Stimulated activated CD4-positive, alpha-beta T cell treated with anti-CD3 and anti-CD28 coated beads, Interleukin-1b, Interleukin-23, amount 100 ng/mL, for 48 hours (primary cell): ENCODE measurements at places on chromosomes 11 and 22.

- DNase-seq = no peak
Observed at GRCh38 chr11:27107548-27107947, 66.9 kb downstream of the BBOX1 start.

- no peak for DNase-seq
Observed at GRCh38 chr11:12285811-12286222, 91.6 kb upstream of the PARVA start.

- DNase-seq = no peak
Observed at GRCh38 chr22:35446365-35446764, 46.4 kb downstream of the MCM5 start.

DNA sequence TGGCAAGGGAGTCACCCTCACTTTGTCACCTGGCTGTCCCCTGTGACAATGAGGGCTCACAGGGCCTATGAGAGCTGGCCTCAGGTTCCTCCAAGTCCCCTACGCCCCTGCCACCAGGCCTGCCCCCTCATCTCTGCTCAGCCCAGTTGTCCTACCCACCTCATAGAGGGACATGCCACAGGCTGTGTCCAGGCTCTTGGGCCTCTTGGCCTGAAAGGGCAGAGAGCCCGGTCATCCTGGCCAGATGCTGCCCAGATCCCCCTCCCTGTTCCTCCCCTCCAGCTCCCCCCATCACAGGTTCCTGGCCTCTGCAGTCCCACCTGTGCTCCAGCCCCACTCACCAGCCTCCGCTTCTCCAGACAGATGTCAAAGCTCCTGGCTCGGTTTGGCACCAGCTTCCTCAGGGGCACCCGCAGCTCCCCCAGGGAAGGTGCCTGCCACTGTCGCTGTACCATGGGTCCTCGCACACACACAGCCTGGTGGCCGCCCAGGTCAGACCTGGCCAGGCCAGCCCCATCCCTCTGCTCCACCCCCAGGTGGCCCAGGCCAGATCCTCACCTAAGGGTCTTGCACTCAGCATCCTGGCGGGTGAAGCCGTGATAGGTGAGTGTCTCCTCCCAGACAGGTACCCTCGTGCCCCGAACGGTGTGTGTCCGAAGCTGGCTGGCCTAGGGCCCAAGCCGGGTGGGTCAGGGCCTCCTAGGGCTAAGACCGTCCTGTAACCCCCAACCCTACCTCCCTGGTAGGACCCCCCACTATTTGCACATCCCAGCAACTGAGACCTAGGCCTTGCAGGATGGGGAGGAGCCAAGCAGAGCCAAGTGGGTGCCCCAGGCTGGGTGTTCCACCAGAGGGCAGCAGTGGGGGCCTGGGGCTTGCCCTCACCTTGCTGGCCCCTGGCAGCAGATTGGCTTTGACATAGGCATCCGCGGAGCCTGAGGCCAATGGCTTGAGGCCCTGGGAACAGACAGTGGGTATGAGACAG is 8.3 kb downstream of the NDUFV1 start:
- DNase-seq = peak; percentile 72

- no peak for DNase-seq
Observed at GRCh38 chr11:117823946-117824420, 561 bp downstream of the FXYD2 start.

GRCh38 chr11:128488471-128488870 is 98.9 kb downstream of the ETS1 start:
- DNase-seq = no peak

DNA sequence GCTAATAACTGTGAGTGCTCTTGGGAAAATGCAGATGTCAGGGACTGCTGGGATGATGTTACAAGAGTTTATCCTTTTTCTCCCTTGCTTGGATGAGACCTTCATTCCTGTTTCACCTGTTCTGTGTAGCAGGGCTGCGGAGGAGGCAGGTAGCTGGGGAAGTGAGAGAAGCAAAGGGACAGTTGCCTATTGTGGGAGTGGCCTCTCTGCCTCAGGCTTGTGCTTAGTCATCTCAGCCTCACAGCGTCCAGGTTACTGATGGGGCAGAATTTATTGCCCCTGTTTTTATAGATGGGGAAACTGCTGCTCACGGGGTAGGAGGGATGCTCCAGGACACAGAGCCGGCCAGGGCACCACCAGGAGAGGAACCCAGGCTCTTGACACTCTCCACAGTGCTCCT is 1.7 kb downstream of the STX3 start:
- no peak for DNase-seq

DNA sequence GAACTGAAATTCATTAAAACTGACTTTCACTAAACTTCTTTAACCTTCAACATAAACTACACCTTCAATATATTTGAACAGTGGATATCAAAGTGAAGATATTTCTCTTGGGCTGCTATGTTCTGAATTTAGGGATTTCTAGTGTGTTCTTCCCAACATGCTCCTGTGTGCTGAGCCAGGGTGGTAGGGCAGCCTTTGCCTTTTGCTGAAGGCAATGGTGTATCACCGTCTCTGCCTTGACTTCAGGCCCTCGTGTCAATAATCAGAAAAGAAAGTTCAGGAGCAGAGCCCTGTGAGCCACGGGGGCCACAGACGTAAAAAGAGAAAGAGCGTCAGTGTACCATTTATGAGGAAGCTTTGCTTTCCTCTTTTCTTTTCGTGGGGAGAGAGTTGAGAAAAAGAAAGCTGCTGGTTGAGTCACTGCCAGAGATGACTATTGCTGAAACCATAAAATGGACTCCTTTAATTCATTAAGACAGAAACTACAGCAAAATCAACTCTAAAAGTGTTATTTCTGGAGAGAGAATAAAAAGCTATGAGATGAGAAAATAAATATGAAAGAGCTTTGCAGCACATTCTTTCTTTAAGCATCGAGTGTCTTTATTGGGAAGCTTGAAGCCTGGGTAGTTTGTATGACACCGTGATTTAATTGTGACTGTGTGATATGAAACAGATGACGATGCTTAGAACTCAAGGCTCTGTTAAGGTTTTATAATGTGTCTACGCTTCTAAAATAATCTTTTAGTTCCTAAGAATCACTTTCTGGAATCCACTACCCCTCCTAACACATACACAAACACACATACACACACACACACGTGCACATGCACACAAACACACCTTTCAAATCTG is 271.8 kb upstream of the MTNR1B start:
- no peak for DNase-seq

DNA sequence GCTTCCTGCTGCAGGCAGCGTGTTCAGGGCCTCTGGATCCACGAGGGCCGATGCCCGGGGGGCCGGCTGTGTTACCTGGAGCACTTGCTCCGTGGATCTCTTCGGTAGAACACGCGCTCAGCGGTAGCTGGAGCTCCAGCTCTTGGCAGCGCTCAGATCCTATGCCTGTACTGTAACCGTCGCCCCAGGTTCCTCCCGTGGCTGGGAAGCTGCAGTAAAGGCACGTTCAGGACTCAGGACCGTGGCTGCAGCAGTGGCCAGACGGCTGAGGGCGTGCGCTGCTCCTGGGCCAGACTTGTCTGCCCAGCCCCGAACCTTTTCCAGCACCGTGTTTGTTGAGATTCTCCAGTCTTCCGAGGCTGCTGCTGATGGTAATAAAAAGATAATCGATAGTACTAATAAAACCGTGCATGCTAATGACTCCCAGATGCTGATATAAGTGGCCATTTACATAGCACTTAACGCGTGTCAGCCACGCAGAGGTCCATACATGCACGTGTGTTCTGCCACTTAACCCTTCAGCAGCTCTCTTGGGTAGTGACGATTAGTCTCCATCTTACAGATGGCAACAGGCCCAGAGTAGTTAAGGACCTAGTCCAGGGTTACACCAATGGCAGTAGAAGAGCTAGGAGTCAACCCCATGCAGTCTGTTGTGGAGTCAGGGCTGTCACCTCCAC is 1.4 kb downstream of the MOV10L1 start:
- DNase-seq = no peak

GRCh38 chr11:44067266-44067665 is 1.2 kb downstream of the ACCS start:
- DNase-seq = no peak

- DNase-seq = peak; percentile 10
Observed at GRCh38 chr11:120660024-120660565, 148.5 kb downstream of the GRIK4 start.

- no peak for DNase-seq
Observed at GRCh38 chr11:100726680-100727079, 39.6 kb downstream of the ARHGAP42 start.

DNA sequence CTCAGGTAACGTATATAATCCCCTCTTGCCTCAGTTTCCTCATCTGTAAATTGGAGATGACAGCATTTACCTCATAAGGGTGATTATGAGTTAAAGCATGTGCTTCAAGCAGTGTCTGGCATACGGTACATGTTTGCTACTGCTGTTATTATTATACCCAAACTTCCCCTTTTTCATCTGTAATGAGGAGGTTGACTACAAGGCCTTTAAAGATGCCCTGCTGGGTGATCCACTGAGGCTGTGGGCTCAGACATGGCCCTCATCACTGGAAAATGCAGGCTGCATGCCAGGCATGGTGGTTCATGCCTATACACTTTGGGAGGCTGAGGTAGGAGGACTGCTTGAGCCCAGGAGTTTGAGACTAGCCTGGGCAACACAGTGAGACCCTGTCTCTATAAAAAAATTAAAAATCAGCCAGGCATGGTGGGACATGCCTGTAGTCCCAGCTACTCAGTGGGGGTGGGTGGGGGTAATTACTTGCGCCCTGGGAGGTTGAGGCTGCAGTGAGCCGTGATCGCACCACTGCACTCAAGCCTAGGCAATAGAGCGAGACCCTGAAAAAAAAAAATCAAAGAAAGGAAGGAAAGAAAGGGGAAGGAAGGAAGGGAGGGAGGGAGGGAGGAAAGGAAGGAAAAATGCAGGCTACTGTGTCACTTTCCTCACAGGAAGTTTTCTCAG is 4.3 kb downstream of the PIK3IP1 start:
- DNase-seq = no peak

DNA sequence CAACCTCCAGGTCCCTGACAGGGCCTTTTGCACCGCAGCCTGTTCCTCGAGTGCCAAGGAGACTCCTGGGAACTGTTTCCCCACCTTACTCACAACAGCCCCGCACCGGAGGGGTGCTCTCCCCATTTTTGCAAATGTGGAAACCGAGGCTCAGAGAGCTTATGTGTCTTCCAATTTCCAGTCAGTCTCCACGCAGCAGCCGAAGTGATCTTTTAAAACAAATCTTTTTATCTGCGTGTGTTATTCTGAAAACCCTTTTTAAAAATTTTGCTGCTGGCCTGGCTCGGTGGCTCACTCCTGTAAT is 409 bp upstream of the TMEM134 start:
- DNase-seq = no peak

DNA sequence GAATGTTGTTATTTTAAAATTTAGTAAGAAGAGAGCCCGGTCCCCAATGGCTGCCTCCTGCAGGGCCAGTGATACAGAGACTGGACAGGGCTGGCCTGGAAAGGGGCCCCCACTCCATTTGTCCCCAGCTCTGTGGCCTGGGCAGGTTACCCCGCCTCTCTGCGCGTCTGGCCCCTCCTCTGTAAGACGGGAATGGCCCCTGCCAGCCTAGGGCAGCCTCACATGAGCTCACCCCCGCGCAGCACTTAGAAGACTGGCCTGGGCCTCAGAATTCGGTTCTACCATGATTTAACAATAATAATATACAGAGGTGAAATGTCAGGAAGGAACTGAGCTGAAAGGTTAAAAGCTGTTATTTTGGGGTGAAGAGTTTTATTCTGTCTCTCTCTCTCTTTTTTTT is 1.3 kb downstream of the APOBEC3G start:
- no peak for DNase-seq

- DNase-seq = no peak
Observed at GRCh38 chr11:48028914-48029680, 48.7 kb downstream of the PTPRJ start.

DNA sequence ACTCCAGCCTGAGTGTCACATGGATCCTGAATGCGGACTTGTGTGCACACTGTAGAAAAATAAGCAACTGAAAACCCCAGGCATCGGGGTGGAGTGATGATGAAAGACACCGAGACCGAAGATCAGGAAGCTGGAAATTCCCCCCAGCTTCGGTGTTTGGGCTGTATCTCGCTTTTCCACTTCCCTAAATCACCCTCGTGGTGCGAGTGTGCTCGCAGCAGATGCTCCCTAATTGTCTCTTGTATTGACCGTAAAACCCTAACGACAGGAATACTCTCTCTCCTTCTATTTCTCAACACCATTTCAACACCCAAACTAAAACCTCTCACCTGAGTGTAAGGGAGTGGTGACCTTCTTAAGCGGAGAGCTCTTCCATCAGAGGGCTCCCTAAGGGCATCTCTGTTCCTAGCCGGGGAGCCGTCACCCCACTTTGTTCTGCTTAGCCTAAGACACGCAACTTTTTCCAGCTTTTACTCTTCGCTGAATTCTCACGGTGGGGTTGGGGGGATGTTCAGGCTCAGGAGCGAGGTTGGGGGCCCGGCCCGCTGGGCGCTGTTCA is 635 bp upstream of the GRK3 start:
- peak; percentile 3 for DNase-seq

DNA sequence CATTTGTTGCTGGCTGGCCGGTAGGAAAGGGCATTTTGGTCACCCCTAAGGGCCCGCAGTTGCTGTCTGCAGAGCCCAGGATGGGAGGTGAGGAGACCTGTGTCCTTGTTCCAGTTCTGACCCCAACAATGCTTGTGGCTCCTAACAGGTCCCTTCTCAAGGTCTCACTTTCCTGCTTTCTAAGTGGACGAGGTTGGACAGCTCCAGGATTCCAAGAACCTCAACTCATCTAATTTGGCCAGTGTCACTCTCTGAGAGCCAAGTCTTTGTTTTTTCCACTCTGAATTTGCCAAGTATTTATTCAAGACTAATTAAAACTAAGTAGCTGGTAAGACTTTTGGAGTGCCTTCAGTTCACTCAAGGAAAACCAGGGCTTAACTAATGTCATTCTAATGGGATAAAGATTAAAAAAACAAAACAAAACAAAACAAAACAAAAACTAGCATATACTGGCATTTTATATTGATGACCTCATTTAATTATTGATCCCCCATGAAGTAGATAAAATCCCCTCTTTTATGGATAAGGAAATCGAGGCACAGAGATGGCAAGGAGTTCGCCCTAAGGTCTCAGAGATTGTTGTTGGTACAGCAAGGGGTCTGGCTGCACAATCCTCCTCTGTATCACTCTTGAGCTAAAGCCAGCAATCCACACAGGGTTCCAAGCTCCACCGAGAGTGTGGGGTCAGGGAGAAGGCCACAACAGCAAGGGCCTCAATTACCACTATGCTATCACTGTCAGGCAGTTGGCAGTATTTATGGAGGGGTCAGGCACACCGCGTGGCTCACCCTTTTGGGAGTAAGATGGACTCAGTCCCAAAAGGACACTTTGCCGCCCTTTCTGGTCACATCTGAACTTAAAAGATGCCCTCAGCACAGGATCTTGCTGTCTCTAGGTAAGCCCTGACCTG is 8.1 kb downstream of the SGSM1 start:
- DNase-seq = no peak
